ENCODE measurements at places on chromosomes 12 and 14.

DNA sequence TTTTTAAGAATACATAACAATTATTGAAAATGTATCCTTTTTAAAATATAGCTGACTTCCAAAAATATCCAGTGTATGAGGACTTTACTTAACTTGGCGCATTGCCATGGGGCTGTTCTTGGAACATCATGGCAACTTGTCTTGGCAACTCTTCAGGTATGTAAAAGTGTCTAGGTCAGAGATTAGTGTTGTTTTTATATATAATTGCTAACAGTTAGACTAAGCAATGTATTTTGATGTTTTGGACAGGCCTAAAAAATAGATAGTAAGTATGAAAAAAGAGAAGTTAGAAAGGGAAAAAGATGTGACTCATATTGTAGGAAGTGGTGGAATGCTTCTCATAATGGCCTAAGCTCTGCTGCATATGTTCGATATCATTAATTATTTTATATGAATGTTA lies 70.9 kb downstream of the MON2 start:
- no peak for DNase-seq

- no peak for DNase-seq
Measured at GRCh38 chr14:105700622-105701288, 174.4 kb downstream of the TMEM121 start.

DNA sequence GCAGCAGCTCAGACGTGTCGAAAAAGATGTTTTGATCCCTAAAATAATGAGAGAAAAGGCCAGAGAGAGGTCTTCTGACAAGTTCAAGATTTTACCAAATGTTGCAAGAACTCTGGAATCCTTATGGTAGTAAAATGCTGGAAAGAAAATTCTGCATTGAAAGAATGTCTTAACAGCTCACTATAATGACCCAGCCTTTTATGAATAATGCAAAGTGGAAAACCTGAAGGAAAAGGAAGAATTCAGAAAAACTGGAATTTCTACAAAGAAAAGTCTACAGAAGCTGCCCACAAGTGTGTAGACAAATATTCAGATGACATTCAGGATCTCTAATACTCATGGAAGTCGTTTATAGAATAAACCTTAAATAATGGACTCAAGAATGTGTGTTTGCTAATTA lies 1.8 kb upstream of the CCDC88C start:
- DNase-seq, result no peak

DNA sequence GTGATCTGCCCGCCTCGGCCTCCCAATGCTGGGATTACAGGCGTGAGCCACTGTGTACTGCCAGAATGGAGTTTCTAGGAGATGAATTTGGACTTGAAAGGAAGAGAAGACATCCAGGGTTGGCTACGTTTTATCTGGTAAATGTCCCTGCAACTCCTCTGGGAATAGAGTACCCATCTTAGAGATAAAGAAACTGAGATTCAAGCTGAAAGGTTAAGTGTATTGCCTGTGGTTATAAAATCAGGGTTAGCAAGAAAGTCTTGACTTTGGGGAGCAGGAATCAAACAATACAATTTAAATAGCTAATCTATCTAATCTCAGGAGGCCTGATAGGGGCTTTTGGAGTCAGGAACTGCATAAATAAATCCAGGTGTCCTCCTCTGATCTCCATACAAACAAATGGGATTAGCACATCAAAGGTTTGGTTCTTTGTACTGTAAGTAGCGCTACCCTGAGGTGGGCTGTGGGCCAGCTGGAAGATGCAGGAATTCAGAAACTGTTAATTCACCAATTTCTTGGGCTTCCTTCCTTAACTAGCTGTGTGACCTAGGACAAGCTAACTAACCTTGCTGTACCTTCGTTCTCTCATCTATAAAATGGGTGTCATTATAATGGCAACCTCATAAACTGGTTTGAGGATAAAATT lies 45.1 kb downstream of the TBX3 start:
- no peak for DNase-seq

DNA sequence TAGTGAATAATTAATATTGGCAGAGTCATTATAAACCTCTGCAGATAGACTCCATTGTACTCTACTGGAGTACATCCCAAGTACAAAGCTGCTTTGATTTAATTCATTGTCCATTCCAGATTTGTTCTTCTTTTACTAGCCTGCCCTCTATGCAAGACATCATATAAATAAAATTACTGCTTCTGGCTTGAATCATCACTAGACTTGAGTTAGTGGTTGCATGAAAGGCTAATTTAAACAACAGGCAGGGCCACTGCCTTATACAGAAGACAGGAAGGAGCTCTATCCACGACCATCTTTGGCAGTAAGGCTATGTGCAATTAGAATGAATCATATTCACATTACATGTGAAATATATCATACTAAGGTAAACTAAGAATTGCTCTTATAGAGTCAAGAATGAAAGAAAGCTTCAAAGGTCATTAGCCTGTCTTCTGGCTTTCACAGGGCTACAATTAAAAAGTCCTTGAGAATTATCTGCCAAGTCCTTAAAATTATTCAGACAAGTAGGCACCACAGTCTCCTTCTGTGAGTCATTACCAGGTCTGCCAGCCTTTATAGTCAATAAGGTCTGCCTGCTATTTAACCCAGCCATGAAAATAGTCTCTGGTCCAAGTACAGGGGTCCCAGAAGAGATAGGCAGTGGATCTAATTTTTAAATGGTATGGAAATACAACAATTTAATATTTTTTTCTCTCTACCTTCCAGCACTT lies 631.8 kb downstream of the TMTC2 start:
- DNase-seq, result peak; percentile 15

DNA sequence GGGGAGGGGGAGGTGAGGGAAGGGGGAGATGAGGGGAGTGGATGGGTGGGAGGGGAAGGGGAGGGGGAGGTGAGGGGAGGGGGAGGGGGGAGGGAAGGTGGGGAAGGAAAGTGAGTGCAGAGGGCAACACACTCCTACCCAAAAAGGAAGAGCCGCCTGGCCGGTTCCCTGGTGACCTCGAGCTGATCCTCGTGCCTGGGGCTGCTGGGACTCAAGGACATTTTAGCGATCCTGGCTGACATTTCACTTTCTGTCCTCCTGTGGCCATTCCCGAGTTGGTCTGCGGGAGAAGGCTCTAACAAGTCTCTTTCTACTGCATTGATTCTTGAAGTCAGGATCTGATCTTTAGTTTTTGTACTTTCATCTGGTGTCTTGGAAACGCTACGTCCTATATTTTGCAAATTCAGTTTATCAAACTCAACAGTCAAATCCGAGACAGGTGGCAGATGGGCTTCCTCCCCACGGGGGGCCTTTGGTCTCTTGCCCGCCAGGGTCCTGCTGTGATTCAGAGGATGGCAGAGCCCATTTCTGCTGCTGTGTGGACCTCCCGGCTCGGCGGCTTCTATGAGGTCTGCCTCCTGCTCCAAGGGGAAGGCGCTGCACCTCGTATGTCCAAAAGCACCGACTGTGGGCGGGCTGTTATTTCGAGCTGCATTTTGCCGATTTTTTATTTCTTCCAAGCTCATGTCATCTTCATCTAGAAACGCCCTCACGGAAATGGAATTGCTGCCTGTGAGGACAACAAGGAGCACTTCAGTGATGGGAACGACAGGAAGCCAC lies 19.1 kb downstream of the PGAM5 start:
- no peak for DNase-seq

DNA sequence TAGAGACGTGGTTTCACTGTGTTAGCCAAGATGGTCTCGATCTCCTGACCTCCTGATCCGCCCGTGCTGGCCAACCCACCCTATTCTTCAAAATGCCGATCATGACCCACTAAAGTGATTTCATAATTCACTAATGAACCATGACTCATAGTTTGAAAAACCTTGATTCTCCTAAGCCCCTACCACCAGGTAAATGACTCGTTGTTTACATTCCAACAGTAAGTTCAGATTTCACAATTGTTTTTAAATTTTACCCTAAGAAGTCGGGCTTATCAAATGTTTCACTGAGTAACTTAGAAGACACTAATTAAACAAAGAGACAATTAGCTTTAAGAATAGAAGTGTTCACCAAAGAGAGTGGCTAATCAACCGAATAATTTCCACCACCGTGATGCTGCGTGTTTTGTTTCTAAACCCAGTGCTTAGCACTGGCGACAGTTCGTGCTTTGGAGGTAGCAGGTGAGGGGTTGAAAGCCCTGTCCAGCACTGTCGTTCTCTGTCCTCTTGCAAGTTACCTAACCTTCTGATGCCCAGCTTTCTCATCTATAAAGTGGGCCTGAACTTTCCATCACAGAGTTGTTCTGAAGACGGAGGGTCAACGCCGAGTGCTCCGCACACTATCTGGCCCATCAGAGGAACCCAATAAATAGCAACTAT lies 136.5 kb downstream of the NTF3 start:
- DNase-seq, result no peak

- no peak for DNase-seq
Measured at GRCh38 chr14:21267886-21268616, 1.2 kb downstream of the HNRNPC start.

DNA sequence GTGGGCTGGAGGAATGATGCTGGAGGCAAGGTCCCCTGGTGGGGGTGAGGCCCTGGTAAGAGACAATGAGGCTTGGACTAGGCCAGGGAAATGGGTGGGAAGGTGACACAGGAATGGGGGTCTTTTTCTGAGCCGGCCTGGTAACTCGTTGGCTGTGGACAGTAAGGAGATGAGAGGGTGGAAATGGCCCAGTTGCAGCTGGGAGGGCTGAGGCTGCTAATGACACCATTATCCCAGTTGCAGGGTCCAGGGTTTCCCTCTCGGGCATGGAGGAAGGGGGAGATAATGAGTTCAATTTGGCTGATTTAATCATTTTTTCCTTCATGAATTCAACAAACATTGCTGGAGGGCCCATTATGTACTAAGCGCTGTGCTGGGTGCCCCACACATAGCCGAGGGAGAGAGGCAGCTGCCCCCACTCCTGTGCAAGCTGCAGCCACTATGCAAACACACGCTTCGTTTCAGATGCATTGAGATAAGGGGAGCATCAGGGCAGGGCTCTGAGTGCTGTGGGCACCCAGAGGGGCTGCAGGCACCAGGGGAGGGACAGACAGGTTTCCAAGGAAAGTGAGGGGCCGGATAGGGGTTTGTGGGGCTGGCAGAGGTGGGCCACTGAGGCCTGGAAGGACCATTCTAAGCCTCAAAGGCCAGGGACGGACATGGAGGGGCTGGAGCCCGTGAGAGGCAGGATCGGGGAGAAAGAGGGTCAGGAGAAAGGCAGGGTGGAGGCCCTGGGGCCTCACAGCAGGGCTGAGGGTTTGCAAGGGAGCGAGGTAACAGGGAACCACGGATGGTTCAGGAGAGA lies 43.2 kb upstream of the MEG3 start:
- DNase-seq, result no peak

DNA sequence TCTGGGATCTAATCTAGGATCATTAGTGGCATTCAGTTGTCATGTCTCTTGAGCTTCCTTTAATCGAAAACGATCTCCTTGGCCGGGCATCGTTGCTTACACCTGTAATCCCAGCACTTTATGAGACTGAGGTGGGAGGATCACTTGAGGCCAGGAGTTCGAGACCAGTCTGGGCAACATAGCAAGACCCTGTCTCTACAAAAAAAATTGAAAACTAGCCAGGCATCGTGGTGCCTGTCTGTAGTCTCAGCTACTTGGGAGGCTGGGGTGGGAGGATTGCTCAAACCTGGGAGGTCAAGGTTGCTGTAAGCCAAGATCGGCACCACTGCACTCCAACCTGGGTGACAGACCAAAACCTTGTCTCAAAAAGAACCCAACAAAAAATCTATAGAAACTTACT lies 9.0 kb downstream of the PUS1 start:
- DNase-seq, result no peak

- DNase-seq, result no peak
Measured at GRCh38 chr12:114938487-114939210, 254.7 kb upstream of the TBX3 start.

DNA sequence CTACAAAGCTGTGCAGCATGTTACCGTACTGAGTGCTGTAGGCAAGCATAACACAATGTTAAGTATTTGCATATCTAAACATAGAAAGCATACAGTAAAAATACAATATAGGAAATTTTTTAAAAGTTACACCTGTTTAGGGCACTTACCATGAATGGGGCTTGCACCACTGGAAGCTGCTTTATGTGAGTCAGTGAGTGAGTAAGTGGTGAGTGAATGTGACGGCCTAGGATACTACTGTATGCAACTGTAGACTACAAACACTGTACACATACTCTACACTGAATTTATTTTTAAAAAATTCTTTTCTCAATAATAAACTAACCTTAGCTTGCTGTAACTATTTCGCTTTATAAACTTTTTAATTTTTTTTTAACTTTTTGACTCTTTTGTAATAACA lies 82.1 kb upstream of the FSCB start:
- DNase-seq, result no peak

DNA sequence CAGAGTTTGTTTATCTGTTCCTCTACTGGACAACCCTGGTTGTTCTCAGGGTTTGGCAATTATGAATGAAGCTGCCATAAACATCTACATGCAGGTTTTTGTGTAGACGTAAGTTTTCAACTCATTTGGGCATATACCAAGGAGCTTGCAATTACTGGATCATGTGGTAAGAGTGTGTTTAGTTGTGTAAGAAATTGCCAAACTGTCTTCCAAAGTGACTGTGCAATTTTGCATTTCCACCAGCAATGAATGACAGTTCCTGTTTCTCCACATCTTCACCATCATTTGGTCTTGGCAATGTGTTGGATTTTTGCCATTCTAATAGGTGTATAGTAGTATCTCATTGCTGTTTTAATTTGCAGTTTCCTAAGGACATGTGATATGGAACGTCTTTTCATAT lies 39.8 kb upstream of the FBXO33 start:
- no peak for DNase-seq

GRCh38 chr12:38662829-38663228 lies 242.6 kb downstream of the CPNE8 start:
- no peak for DNase-seq

GRCh38 chr12:100128512-100128908 lies 14.2 kb downstream of the BLTP3B start:
- DNase-seq, result no peak

DNA sequence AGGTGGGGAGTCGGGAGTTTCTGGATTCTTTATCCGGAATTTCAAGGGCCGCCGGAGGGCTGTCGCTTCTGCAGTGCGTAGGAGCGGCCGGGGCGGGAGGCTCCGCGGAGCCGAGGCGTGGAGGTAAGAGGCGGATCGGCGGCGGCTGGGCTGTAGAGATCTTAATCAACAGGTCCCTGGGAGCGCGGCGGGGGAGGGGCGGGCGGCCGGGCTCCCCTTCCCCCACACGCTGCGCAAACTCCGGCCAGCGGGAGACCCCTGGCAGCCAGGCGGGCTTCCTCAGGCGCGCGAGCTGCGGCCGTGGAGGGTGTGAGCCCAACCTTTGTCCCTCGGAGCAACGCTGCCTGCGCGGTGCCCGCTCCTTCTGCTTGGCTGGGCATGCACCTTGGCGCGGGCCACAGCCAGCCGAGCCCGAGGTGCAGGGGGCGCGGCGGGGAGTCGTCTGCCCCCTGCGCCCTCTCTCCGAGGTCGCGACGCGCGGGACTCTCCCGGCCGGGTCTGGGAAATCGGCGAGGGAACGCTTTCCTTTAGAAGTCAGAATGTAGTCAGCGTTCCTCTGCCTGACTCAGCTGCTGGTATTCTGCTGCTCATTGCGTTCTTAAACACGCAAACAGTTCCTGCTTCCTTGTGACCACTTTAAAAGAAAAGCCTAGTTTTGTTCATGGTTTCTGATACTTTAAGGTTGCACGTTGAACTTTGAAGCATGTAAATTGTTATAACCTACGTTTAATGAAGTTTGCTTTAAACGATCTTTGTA lies at the start of gene PALS1:
Gene PALS1, plus strand, starts transcription at position 25 of the 757 bp plus-strand sequence. CDS start 37,736 bp downstream, outside the sequence.
- DNase-seq, result no peak

- DNase-seq, result peak; percentile 94
Measured at GRCh38 chr14:35045798-35046047, 349 bp upstream of the FAM177A1 start.

GRCh38 chr12:61758661-61759060 lies 501.5 kb upstream of the USP15 start:
- no peak for DNase-seq

- DNase-seq, result no peak
Measured at GRCh38 chr14:32085845-32086383, 8.8 kb downstream of the ARHGAP5 start.
